Fibroblast of villous mesenchyme (primary cell): ENCODE measurements at places on chromosomes 6 and 20. TPM values are rescaled to one million over a fixed set of nuclear protein-coding genes. Genes with fewer than 3 reads are reported as not detected.

GRCh38 chr20:32556312-32557184, 28.6 kb downstream of the NOL4L start:
- no peak for DNase-seq

DCDC2 gene
- under 0.01 and 0.43 TPM in 2 replicates for total RNA-seq

- peak; percentile 70 for DNase-seq
Measured at GRCh38 chr20:16459019-16459700, 114.1 kb downstream of the KIF16B start.

DNA sequence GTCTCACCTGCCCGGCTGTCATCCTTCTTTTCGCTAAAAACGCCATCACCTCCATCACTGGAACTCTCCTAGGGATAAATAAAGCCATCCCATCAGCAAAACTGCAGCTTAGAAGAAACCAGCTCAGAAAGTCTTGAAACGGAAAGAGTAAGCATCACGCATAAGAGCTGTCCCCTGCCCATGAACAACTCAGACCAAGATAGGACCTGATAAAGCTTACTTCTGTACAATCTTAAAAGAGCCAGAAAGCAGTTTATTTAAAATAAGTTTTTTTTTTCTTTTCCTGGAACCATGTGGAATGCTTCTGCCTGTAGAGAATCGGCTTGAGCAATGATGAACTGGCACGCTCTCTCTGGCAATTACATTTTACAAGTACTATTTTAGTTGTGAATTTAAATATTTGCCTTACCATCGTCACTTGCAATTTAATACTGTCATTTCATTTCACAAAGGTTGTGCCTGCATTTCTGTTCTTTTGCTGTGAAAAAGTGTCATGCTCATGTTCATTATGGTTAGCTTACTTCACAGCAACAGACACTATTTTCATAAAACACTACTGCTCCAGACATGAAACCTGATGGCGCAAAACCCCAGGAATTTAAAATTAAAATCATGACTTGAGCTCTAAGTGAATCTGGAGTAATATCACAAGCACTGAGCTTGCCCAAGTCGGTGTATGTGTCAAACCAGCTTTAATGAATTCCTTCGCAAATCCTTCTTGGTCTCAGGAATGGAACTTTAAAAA, 59.6 kb upstream of the EMILIN3 start:
- no peak for DNase-seq

MYB gene
- 0.32 and 0.43 TPM in 2 replicates for total RNA-seq

HLA-DOA gene
- not detected in 2 replicates for total RNA-seq

AIF1 gene
- total RNA-seq: not detected in 2 replicates

- DNase-seq: no peak
Measured at GRCh38 chr6:6148192-6148815, 141.6 kb upstream of the NRN1 start.

DNA sequence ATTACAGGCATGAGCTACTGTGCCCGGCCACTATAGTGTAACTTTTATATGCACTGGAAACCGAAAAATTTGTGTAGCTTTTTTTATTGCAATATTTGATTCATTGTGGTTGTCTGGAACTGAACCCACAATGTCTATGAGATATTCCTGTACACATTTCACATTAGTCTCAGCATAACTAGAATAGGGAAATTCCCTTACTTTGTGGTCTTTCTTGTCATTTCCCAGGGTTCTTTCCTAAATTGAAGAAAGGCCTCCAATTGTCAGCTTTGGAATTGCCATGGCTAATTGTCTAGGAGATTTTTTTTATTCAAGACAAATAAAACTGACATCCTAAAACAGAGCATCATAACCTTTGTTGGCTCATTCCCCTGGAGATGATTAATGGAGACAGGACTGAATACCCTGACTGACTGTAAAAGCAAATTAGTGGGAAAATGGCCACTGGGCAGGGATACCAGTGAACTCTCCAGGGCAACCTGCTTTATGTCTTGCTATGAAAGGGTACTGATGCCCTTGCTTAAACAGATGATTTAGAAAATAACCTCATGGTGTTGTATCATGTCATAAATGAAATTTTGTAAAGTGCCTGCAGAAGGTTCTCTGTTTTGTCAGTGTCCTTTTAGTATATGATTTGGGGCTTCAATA, 576.9 kb downstream of the RFPL4B start:
- no peak for DNase-seq
